ENCODE measurements at places on chromosomes 16 and 17.

- no peak for DNase-seq
These were observed 109.7 kb downstream of the PLCG2 start for GRCh38 chr16:81888520-81889394.

DNA sequence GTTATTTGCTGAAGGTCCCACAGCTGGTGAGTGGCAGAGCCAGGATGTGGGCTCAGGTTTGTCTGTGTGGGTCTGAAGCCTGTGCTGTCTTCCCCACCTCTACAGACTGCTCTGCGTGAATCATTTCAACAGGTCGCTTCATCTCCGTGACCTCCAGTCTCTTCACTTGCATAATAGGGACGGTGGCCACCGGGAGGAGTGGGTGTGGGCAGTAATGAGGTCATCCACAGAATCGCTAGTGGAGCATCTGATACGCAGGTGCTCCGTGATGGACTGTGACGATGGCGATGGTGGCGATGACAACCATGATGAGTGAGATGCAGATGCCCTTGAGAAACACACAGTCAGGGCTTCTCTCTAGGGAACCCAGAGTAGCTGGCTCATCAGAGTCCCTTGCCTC lies 120.2 kb downstream of the RAP1GAP2 start:
- no peak for DNase-seq

- no peak for DNase-seq
These were observed 100.5 kb upstream of the SHISA6 start for GRCh38 chr17:11140501-11140900.

GRCh38 chr16:30335598-30336474 lies 19.3 kb downstream of the CD2BP2 start:
- peak; percentile 39 for DNase-seq

GRCh38 chr16:29011112-29011511 lies 26.3 kb downstream of the LAT start:
- DNase-seq: no peak

- DNase-seq: no peak
These were observed 30.8 kb downstream of the MPRIP start for GRCh38 chr17:17073030-17073564.

GRCh38 chr16:26330654-26331053 lies 638.9 kb downstream of the HS3ST4 start:
- no peak for DNase-seq

DNA sequence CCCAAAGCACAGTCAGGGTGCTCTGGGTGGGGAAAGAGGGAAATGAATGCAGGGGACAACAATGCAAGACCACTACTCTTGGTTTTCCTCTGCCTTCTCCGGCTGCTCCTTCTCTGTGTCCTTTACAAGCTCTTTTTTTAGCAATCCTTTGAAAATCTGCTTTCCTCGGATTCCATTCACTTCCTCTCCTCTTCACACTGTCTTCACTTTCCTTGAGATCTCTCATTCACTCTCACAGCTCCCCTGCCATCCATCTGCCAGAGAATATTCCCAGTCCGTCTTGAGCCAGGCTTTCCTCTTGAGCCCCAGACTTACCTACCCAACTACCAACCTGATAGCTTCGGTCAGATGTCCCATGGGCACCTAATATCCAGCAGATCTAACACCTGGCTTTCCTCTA lies 11.0 kb upstream of the SPOP start:
- no peak for DNase-seq

GRCh38 chr17:80621335-80621996 lies 76.8 kb downstream of the RPTOR start:
- no peak for DNase-seq

DNA sequence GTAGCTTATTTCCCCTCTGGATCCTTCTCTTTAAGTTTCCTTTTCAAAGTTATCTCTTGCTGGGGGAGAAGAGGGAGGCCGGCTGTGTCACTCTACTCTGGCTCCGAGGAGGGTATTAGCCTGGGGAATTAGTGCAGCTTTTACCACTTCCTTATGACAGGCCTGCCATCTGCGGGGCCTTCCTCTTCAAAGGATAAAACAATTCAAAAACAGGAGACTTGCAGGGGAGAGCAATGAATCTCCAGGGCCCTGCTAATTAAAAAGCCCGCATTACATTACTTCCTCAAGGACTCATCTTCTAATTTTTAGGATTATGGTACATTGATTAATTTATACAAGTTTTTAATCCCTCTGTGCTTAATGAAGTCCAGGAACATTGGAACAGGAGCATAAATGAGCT lies 190.9 kb upstream of the CDH5 start:
- no peak for DNase-seq

GRCh38 chr17:67365738-67366192 lies 612 bp downstream of the PSMD12 start:
- DNase-seq: no peak

GRCh38 chr16:75921281-75921680 lies 195.0 kb upstream of the CPHXL start:
- no peak for DNase-seq

- no peak for DNase-seq
These were observed 118.1 kb downstream of the GSG1L start for GRCh38 chr16:27945233-27945973.

DNA sequence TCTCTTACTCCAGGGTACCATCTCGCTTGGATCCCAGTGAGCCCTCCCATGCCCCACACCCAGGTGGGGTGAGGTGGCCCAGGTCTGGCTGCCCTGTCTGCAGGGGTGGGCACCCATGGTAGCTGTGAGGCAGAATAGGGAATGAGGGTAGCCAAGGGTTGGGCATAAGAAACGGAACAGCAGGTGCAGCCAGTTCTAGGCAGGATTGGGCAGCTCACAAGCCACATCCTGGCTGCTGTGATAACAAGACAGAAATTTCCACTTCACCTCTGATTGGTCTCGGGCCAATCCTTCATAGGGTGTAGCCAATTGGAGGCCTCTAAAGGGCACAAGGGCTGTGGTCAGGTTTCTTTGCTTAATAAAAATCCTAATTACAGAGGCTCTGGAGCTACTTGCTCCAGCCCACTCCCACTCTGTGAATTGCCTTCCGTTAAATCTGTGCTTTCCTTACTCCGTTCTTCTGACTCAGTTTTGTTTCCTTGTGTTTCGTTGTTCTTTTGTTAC lies 1.5 kb upstream of the ARHGDIG start:
- peak; percentile 13 for DNase-seq

DNA sequence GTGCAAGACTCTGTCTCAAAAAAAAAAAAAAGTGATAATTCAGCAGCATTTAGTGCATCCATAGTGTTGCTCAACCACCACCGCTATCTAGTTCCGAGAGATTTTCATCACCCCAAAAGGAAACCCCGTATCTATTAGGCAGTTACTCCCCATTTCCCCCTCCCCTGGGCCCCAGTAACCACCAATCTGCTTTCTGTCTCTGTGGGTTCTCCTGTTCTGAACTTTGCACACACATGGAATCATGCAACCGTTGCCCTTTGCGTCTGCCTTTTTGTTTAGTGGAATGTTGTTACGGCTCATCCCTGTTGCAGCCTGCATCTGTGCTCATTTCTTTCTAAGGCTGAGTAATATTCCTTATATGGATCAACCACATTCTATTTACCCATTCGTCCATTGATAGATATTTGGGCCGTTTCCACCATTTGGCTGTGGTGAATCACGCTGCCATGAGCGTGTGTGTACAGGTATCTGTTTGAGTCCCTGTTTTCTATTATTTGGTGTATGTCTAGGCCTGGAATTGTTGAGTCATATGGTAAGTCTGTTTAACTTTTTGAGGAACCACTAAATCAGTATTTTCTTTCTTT lies 8.7 kb upstream of the SYNGR2 start:
- DNase-seq: peak; percentile 52

- DNase-seq: no peak
These were observed 16.8 kb upstream of the KRT10 start for GRCh38 chr17:40839194-40839593.

DNA sequence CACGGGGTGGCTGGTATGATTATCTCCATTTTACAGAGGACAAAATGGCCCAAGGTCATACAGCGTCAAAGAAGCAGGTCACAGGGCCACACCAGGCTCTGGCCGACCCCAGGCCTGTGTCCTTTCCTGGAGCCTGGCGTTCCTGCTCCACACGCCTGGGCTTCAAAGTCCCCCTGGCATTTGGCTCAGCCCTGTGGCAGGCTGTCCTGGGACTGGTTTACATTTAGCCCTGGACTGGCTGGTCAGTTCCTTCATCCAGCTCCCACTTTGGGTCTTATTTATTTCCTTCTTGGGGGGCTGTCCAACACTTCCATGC lies 15.3 kb downstream of the TBX2 start:
- no peak for DNase-seq

DNA sequence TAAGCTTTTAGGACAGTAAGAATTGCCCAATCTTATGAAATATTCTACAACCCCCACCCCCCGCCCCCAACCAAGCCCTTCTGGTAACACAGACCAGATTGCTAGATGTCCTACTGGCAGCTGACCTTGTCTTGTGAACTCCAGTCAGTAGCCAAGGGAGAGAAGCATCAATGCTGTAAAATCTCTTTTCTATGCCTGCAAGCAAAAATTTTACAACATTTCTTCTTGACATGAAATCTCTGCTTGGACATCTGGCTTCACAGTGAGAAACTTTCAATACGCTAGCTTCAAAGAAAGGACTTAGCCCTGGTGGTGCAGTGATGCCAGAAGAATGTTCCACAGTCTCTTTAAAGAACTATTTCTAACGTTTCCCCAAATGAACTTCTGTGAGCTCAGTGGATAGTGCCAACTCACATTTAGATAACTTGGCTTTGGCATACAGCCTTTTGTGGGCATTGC lies 169.3 kb upstream of the AXIN2 start:
- DNase-seq: no peak

DNA sequence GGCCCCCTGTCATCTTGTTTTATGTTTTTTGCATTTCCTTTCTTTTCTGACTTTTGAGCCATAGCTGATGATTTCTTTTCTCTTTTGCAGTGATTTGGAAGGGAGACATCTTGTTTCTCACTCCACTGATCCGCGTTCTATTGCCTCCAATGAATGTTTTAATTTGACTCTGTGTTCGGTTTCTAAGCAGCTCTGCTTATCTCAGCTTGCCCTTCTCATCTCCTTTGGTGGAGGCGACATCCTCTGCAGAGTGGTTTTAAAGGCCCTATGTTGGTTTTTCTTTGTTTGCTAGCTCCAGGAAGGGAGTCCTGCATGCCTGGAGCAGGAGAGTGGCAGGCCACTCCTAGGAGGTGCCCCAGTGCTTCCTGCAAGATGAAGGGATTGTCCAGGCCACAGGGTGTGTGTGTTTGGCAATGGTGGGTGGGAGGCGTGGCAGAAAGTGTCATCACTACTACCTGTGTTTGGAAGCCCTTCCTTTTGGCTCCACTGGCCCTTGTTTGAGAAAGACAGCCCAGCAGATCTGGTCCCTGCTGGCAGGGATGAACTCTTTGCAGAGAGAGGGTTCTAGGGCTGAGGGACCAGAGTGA lies 13.6 kb downstream of the SMPD3 start:
- DNase-seq: no peak

DNA sequence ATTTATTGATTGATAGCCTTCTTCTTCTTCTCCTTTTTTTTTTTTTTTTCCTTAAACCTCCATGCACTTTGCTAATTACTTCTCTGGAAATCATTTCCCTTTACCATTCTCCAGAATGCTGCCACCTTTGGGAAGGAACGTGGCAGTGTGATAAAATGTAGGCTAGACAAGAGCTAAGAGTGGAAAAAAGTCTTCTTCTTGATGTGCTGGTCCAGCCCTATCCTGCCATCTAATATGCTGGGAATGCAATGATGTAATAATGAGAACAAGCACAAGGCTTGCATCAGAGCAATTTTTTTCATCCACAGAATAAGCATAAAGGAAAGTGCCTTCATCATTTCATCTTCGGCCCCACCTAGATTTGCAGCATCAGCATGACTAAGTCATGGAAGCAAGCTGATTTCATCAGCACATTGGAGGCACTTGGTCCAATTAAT lies 128.7 kb upstream of the ZFHX3 start:
- DNase-seq: no peak

GRCh38 chr16:27690608-27691007 lies 140.7 kb downstream of the KATNIP start:
- peak; percentile 8 for DNase-seq

DNA sequence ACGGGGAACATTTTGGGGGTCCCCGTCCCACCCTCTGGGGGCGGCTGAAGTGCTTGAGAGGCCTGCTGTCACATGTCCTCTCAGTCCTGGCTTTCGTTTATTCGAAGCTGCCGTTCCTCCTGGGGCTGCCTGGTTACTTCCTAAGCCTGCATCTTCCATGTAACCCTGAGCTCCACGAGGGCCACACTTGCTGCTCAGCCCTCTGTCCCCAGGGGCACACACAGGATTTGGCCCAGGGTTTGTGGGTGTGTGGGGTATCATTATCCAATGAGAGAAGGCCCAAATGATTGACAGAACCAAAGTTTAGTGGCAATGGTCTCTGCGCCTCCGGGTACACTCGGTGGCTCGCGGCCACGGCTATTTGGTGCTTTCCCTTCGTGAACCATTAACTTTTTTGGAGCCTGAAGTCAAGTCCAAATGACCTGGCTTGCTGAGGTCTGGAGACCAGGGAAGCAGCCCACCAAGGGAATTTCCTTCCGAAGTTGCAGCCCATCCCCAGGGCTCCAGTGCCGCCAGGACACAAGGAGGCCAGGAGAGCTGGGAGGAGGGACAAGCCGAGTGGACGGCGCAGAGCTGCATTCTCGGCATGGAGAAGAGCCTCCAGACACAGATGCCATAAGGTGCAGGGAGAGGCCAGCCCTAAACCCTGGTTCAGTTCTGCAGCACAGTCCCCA lies 131.4 kb upstream of the FOXF1 start:
- no peak for DNase-seq

GRCh38 chr16:88358023-88358420 lies 24.7 kb upstream of the ZNF469 start:
- no peak for DNase-seq

DNA sequence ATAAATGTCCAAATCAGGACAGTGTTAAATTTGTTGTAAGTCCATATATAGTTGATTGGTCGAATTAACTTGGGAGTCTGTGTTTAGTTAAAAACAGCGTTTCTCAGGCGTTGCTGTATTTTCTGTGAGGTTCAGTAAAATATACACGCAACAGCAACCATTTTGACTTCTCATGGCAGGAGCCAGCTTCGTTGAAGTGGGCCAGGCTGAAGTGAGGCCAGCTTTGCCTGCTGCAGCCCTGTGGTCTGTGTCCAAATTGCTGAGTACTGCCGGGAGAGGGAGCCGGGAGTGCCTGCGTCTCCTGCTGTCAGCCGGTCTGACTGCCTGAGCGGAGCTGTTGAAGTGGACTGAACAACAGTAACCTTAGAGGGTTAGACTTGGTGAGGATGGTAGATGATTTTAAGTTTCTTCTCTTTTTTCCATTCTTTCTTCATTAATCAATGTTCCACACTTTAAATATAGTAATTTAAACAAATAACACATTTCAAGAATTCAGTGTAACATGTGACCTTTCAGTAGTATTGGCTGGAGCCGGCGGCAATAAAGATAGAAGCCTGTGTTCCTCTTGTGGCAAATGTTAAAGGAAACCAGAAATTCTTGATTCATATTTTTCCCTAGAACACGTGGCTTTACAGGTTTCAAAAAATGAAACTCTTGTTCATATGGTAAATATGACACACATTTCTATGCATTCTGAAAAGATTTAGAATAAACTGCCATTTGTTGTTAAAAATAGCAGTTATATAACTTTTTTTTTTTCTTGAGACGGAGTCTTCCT lies 37.0 kb upstream of the ZNF750 start:
- DNase-seq: no peak

DNA sequence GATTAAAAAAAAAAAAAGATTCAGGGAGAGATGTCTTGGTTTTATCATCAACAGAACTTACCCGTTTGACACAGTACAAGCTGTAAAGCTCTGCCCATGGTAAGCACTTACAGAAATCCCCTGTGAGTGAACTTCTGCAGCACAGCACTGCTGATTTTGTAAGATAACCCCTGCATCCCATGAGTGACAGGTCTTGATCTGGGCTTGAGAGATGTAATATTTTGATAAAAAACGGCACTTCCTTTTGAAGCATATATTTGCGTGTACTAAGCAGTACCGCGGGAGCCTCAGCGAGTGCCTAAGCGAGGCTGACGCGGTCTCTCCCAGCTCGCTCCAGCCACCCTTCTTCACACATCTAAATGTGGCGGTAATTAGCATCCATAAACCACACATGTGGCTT lies 50.5 kb downstream of the IKZF3 start:
- peak; percentile 47 for DNase-seq

All from activated CD4-positive, alpha-beta T cell treated with anti-CD3 and anti-CD28 coated beads, Interleukin-2, amount 50 U/mL, for 48 hours (primary cell).